CD14-positive monocyte (primary cell): ENCODE measurements at places on chromosomes 13 and 19. TPM values are rescaled to one million over a fixed set of nuclear protein-coding genes. Genes with fewer than 3 reads are reported as not detected.

GRCh38 chr19:30630289-30631032 lies 258.3 kb downstream of the ZNF536 start:
- H3K27me3 ChIP-seq = no peaks in the 10 kb centered on the region
- no peaks in the 10 kb centered on the region for H3K4me1 ChIP-seq
- H3K27ac ChIP-seq = no peak overlapping the region
- DNase-seq = no peak
- H3K36me3 ChIP-seq = no peaks in the 10 kb centered on the region
- H3K4me3 ChIP-seq = no peak overlapping the region

GRCh38 chr13:67175836-67176459 lies 54.2 kb downstream of the PCDH9 start:
- DNase-seq = no peak
- H3K27me3 ChIP-seq = no peaks in the 10 kb centered on the region
- H3K27ac ChIP-seq = no peak overlapping the region
- H3K4me1 ChIP-seq = no peaks in the 10 kb centered on the region
- H3K4me3 ChIP-seq = no peak overlapping the region
- H3K36me3 ChIP-seq = no peaks in the 10 kb centered on the region

- no peak overlapping the region for H3K27ac ChIP-seq
- peaks cover 14% of the 10 kb centered on the region for H3K27me3 ChIP-seq
- DNase-seq = no peak
- H3K4me1 ChIP-seq = no peaks in the 10 kb centered on the region
These were observed 324.3 kb downstream of the ZNF536 start for GRCh38 chr19:30696514-30696913.

DNA sequence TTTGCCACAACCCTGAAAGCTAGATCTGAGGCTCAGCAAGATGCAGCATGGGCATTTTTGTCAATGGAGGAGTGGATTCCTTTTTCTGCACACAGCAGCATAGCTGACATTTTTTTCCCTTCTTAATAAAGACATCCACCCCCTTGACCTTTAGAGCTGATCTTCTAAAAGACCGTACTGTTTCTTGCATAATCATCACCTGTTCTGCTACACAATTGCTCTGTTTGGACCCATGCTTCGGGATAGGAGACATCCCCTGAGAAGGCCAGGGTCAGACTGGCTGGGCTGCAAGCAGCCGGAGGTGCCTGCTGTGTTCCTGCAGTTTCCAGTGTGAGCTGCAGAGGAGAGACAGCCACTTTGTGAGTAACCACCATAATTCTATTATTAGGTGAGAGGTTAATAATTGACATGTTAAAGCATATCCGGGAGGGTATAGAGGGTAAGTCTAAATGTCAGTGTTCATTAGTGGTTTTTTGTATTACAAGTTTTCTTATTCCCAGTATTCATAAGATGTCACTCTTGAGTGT lies 108.5 kb upstream of the C1QTNF9B start:
- H3K27ac ChIP-seq = no peak overlapping the region
- H3K27me3 ChIP-seq = no peaks in the 10 kb centered on the region
- no peaks in the 10 kb centered on the region for H3K36me3 ChIP-seq
- no peak overlapping the region for H3K4me3 ChIP-seq
- H3K4me1 ChIP-seq = no peaks in the 10 kb centered on the region
- DNase-seq = no peak

DNA sequence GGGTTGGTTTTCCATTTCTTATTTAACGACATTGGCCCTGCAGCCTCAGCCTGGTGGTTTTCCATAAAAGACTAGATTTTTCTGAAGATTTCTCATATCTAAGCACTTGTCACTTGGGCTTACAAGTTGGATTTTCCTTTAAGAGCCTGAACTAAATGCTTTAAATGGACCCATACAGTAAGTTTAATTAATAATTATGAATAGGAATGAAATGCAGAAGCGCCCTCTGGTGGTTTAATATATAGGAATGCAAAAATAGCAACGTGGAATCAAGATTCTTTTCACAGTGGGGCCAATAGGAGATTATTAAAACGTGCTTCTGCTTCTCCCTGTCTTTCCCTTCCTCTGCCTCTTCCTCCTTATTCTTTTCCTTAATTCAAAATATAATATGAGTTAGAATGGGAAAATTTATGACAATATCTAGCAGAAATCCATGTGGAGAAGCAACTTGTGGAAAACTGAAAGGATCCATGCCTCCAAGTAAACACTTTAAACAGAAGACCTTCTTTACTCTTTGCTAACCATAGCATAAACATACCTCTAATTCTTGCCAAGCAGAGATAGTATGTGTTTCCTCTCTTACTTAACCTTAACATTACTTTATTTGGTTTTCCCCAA lies 324.0 kb downstream of the GPC5 start:
- DNase-seq = no peak
- no peak overlapping the region for H3K27ac ChIP-seq
- no peak overlapping the region for H3K4me3 ChIP-seq

DNA sequence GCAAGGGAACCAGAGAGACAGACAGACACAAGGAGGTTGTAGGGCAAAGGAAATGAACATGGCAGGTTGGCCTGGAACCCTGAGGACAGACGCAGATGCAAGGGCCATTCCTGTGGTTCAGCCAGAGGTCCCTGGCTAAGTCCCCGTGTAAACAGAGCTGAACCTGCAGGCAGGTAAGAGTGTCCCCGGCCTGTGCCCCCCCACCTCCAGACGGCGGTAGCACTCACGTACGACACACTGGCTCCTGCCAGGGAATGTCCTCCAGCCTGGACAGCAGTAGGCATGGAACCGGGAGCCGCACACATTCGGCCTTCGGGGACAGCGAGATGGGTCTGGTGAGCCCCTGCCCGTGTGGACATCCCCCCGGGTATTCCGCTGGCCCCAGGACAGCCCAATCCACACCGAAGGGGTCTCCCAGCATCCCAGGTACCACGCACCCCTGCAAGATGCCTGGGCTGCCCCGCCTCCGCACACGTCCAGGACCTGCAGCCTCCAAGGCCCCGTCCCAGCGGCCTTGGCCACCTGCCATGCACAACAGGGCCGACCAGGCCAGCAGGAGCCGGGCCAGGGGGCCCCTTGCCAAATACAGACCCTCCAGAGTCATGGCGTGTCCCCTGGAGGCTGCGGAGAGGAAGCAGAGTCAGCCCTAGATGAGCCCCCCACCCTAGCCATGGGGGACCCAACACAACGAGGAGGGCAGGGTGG lies 2.4 kb downstream of the FBN3 start:
- no peak for DNase-seq
- H3K27me3 ChIP-seq = peaks cover 47% of the 10 kb centered on the region
- H3K4me1 ChIP-seq = no peaks in the 10 kb centered on the region
- no peak overlapping the region for H3K27ac ChIP-seq

- peak; percentile 55 for DNase-seq
- no peak overlapping the region for H3K27ac ChIP-seq
- H3K36me3 ChIP-seq = no peaks in the 10 kb centered on the region
- no peak overlapping the region for H3K4me3 ChIP-seq
- H3K27me3 ChIP-seq = peaks cover 41% of the 10 kb centered on the region
- H3K4me1 ChIP-seq = peaks cover 24% of the 10 kb centered on the region
These were observed 5.7 kb upstream of the CDC42EP5 start for GRCh38 chr19:54478677-54479266.

The RYR1 gene
- 2.1 TPM for polyA plus RNA-seq

The SEMA6B gene
- polyA plus RNA-seq = 0.87 TPM

The ZNF610 gene
- polyA plus RNA-seq = not detected in 2 replicates

The CYP4F2 gene
- not detected in 2 replicates for polyA plus RNA-seq
